Tibial nerve (tissue), 4 donors: ENCODE measurements at places on chromosomes 1 and 21. TPM values are rescaled to one million over a fixed set of nuclear protein-coding genes. Genes with fewer than 3 reads are reported as not detected.

DNA sequence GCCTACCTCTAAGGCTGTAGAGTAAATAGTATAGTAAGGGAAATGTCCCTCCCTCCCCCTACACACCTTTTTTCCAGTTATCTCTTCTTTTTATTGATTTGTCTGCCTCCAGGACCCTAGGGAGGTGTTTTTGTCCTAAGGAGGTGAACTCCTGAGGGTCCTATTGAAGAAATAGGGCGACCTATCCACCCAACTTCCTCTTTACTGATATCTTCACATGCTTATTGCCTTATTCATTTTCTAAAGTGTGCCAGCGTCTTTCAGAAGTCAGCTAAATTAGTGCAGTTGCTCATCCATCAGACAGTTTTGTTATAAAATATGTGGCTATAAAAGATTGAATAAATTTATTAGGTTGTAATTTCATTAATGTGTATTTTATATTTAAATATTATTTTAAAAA is 5.9 kb downstream of the BACH1 start:
- no peak for DNase-seq

GRCh38 chr1:154493276-154493675 is 8.7 kb upstream of the TDRD10 start:
- DNase-seq: no peak

- DNase-seq: no peak
Observed at GRCh38 chr1:11684070-11684469, 3.1 kb upstream of the MAD2L2 start.

- DNase-seq: no peak
Observed at GRCh38 chr1:34777519-34778321, 3.3 kb upstream of the GJB3 start.

C1orf116 gene
- not detected for total RNA-seq

TIAM1 gene
- 36.3 TPM for total RNA-seq
